ENCODE measurements at places on chromosomes 16 and 17.

DNA sequence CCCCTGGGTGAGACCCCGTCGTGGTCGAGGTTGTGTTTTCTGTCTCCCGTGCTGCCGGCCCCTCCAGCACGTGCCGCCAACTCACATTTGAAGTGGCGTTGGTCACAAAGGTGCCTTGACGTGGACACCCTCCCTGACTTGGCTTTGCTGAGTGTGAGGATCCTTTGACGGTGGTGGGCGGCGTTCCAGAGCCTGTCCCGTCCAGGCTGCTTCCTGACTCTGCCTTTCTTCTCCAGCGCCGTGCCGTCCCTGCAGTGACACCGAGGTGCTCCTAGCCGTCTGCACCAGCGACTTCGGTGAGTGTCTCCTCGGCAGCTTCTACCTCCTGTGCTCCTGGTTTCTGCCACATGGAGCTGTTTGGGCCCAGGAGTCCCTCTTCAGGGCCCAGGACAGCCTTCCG lies 13.5 kb downstream of the METRNL start:
- no peak for DNase-seq

DNA sequence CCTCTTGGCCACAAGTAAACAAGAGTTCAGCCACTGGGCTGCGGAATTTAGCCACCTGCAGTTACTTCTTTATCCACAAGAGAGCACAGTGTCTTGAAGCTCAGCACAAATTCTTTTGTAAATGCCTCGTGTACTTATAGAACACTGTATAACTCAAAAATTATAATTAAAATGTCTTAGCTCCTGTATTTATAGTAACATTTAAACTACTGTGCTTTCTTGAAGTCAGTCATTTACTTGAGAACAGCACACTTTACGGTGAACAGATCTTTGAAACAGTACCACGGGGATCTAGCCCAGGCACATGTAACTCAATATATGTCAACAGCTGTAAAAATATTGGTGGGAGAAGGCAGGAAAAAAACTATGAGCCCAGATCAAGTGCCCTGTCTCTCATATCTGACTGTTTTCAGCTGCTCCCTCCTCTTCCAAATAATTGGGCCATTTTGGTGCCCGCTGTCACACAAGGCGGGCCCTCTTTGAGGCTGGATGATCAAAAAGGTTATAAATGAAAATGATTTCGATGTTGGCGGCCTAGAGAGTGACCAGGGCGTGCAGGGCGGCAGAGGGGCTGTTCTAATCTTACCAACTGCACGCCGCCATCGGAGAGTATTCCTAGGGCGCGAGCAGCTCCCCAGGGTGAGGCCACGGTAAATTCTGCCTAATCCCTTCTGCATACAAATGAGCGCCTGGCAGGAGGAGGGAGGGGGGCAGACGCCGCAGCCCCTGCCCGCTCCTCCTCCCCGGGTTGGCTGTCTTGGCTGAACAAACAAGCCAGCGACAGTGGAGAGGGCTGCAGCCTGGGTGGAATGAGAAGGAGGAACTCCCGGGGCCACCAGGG lies 183.2 kb downstream of the C16orf78 start:
- DNase-seq, result no peak

- DNase-seq, result no peak
Measured at GRCh38 chr17:50110591-50111349, 15.6 kb downstream of the PDK2 start.

DNA sequence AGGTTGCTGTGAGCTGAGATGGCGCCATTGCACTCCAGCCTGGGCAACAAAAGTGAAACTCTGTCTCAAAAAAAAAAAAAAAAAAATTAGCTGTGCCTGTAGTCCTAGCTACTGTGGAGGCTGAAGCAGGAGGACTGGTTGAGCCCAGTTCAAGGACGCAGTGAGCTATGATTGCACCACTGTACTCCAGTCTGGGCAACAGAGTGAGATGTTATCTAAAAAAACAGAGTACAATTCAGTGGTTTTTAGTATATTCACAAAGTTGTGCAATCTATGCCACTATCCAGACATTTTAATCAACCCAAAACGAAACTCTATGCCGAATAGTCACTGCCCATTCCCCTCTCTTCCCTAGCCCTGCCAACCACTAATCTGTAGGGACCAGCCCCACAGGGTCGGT lies 25.1 kb downstream of the C16orf54 start:
- no peak for DNase-seq

GRCh38 chr17:43212641-43213490 lies 1.2 kb downstream of the TMEM106A start:
- DNase-seq, result no peak

DNA sequence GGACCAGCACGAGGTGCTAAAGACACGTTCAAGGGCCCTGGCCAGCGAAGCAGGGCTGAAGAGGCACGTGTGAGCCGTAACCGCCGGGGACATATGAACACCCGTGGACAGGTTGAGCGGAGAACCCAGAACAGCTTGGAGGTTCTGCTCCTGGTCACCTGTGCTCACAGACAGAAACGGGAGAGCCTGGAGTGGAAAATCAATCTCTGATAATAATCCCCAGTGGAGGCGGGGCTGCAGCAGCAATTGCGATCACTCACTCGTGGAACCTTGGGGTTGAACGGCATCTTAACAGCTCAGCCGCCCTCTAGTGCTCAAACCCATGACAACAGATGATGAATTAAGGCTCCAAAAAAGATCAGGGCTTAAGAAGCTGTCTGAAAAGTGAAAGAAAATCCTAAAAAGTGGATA lies 25.6 kb downstream of the WIPI1 start:
- DNase-seq, result peak; percentile 42

DNA sequence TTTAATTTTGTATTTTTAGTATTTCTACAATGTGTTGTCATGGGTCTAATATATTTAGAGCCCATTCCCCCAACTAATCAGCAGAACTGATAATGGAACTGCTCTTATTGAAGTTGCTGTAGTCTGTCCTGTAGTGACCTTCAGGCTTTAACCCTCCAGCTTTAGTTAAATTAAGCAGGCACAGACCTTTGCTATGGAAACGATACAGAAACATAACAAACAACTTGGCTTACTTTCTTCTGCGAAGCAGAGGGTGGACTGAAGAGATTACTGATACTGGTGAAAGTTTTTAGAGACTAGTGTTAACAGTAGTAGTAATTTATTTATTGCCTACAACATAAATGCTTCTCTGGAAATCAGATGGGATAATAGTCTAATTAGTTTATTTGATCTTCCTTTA lies 61.4 kb downstream of the NFATC3 start:
- no peak for DNase-seq
